ENCODE measurements at places on chromosomes 7 and 10.

- no peak for DNase-seq
These were observed 891.2 kb downstream of the PCDH15 start for GRCh38 chr10:53909791-53910190.

- DNase-seq: no peak
These were observed 33.0 kb downstream of the OAT start for GRCh38 chr10:124385627-124386185.

- no peak for DNase-seq
These were observed 43.9 kb upstream of the SRGN start for GRCh38 chr10:69043931-69044531.

DNA sequence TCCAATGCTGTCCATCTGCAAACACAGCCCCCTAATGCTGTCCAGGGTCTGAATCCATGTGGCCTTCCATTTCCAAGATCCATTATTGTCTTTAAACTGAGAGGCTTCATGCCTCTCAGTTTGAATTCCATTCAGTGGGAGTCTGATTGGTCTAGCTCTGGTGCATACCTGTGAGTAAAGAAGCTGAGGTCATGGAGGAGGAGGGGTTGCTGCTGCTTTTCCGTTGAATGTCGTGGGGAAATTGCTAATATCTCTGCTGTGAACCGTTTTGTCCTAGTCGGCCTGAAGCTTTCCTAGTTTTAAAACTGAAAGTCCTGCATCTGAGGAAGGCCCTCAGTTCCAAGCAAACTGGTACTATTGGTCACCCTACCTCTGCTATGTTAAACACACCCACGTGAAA lies 17.7 kb downstream of the SH2D4B start:
- no peak for DNase-seq

DNA sequence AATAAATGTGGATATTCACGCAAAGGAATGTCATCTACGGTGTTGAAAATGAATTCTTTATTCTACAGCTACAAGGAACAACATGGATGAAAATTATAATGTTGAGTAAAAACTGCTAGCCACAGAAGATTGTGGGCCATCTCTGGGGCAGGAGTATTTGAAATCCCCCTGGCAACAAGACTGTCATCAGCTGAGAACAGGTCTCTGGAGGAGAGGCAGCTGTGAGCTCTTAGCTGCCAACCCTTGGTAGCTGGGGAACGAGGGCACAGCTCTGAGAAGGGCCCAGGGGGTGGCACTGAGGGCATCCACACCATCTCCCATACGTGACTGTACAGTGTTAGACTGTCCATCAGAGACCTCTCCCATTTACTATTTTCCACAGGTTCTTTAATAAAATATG lies 340.1 kb upstream of the MGMT start:
- DNase-seq: no peak

GRCh38 chr7:41183741-41184140 lies 519.1 kb downstream of the INHBA start:
- no peak for DNase-seq

GRCh38 chr10:129523723-129524316 lies 56.8 kb downstream of the MGMT start:
- DNase-seq: no peak

GRCh38 chr7:73366990-73367389 lies 39.0 kb downstream of the FKBP6 start:
- DNase-seq: no peak

- no peak for DNase-seq
These were observed 51.6 kb downstream of the PTPRZ1 start for GRCh38 chr7:121924269-121925186.

GRCh38 chr7:71612911-71613310 lies 481.0 kb downstream of the GALNT17 start:
- peak; percentile 65 for DNase-seq

DNA sequence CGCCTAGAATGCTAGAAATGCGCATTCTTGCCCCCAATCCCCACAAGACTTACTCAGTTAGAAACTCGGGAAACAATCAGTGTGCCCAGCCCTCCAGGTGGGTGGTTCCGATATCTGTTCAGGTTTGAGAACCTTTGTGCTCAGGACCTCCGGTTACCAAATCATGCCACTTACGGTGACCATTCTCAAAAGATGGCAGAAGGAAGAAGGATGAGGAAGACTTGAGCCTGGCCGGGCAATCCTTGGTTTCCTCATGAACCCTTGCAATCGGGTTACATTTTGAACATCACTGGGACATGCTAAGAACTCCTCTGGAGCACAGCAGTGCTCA lies 52.1 kb downstream of the RBM17 start:
- DNase-seq: no peak

DNA sequence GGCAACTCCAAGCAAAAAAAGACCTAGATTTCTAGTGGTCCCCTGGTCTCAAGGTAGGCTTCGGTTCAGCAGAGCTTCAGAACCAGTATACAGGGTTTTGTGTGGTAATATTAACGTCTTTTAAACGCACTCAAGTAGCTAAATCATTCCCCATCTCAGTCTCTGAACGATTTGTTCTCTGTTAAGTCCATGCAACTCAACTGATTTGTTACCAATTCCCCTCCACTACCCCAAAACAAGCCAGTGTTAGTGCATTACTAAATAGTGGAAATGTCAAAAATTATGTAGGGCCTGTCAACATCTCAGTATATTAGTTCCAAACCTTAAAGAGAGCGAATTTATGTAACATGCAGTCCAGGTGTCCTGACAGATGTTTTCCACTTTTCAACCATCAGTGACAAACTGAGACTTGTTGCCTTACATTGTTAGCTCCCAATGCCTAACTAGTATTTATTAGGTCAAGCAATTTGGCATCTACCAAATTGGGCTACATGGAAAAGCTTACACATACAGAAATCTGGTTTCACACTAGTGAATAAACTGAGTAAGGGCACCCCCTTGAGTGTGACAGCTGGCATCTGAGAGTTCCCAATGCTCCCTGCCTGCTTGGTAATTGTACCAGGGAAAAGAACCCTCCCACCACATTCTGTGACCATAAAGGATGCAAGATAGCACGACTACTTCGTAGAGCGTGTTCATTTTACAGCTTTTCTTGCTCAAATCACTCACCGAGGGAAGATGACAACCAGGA lies 12.2 kb downstream of the HNRNPA2B1 start:
- no peak for DNase-seq

- no peak for DNase-seq
These were observed 21.2 kb upstream of the PRKCQ start for GRCh38 chr10:6601246-6601805.

DNA sequence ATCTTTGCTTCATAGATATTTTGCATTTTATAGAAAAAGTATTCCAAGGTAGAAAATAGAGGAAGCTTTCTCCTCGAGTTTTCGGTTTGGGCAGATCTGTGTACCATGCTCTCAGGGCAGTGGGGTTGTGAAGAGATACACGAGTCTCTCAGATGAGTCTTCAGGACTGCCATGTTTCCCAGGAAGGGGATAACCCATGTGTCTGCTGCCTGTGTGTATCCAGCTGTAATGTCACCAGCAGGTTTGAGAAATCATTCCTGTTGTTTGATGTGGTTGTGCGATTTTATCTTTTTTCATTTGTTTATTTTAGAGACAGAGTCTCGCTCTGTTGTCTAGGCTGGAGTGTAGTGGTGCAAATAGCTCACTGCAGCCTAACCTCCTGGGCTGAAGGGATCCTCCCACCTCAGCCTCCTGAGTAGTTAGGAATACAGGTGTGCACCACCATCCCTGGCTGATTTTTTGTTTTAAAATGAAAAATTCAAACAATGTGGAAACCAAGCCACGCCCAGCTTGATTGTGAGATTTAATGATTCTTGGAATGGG lies 48.9 kb downstream of the SNX10 start:
- no peak for DNase-seq

DNA sequence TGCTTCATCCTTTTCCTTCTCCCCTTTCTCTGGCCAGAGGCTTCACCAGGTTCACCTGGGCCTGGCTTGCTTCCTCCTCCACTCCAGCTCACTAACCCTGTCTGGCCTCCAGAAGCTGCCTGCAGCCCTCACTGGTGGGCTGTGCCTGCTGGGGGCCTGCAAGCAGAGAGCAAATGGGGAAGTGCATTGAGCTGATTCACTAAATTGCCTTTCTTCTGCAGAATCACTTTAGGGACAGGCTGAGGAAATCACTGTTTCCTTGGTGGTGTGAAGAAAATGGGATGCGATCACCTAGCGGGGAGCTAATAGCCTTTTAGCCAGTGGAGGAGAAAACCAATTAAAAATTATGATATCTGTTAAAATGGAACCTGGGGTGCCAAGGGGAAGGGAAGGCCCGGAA lies 3.0 kb downstream of the RET start:
- DNase-seq: no peak

DNA sequence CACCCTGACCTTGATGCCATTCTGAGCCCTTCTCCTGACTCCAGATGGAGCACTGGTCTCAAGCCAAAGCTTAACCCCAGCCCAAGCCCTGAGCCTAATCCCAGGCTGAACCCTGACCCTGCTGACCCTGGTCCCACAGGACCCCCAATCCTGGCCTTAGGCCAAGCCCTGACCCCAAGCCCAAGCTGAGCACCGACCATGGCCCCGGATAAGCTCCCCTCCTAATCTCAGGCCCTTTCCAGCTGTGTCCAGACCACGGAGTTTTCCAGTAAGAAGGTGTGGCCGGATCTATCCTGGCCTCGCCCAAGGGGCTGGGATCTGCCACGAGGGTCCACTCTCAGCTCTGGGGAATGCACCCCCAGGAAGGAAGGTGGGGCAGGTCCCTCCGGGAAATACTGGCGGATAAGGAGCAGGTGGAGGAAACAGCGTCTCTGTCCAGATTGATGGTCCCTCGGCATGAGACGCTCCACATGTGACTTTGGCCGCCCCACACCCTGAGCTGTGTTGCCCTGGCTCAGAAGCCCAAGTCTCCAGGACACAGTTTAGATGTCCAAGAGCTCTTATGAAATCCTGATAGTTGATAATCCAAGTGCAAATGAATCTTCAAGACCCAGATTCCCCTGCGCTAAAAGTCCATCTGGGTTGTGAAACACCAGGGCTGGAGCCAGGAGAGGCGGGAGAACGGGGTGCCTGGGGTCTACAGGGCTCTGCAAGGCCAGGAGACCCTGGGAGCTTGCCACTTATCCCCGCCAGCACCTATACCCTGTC lies 10.4 kb downstream of the ELN start:
- peak; percentile 13 for DNase-seq

DNA sequence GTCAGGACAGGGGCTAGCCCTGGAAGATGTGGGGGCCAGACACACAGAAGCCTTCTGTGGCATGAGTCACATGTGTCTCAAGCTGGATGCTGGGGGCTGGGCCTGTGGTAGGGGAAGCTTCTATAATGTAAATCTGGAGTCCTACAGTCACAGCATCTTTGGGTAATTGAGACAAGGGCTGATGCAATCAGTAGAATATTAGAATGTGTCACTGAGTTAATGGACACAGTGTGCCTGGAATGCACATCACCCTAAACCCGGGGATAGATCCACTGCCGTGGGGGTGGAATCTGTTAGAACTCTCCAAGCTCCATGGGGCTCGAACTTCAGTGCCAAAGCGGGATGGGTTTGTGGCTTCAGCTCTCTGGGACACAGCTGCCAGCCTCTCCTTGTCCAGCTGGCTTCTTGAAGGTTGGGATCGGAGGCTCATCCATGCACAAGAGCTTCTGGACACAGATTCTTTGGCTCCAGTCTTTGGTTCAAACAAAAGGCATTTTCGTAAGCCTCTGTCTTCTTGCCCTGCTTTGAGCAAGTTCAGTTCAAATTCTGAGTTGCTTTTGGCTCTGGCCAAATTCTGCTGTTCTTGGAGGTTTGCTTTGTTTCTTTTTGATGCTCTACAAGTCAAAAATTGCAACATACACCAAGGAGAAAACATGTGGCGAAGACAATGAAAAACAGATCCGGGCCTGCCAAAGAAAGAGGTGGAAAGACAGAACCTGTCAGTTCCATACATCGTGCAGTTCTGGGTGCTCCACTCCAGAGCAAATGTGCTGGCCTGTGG lies 194.8 kb upstream of the ZNF32 start:
- DNase-seq: peak; percentile 93

DNA sequence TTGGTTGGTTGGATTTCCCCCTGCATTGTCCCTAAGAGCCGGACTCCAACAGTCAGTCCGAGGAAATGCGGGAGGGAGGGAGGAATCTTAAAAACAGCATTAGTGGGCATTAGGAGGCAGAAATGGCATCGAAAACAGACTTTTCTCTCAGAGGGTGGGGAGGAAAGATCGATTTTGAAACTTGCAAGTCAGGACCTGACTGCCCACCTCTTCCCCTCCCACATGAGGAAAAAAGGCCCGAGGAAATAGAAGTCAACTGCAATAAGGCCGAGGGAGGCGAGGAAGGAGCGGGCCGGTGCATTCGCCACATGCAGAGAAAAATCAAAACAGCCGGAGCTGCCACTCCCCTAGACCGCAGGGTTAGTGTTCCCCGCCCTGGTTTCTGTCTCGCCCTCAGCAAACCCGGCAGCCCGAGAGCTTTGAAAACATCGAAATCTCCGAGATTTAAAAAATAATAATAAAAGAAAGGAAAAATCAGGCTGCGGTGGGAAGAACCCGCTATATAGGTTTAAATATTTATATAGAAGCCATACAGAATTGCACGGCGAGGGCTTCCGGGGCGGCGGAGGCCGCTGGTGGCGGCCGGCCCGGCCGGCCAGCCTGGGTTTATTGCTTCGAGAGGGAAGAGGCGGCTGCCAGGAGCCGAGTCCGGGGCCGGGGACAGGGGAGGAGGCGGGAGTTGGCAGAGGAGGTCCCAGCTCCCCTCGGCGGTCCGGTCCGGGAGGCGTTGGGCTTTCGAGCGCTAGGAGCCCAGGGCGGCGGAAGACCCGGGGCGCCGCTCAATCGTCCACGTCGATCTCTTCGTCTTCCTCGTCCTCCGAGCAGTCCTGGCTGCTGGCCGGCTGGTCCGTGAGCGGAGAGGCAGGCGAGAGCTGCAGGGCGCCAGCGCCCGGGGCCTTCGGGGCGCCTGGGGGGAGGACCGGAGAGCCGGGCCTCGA lies 2.5 kb downstream of the LBX1 start:
- no peak for DNase-seq

DNA sequence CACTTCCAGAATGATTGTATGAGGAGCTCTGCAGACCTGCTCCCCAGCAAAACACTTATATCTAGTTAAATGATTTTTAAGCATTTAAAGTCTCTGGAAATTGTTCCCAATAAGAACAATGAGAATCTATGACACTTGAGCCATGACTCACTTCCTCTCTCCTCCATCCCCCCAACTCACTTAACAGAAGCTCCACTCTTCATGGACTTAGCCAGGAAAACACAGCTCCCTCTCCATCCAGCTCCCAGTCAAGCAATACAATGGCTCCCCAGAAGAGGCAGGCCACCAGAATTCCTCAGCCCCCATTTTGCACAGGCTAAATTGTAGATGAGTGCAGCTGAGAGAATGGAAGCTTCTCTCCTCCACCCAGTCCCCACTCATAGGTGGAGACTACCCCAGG lies 27.0 kb downstream of the AOC1 start:
- peak; percentile 43 for DNase-seq

DNA sequence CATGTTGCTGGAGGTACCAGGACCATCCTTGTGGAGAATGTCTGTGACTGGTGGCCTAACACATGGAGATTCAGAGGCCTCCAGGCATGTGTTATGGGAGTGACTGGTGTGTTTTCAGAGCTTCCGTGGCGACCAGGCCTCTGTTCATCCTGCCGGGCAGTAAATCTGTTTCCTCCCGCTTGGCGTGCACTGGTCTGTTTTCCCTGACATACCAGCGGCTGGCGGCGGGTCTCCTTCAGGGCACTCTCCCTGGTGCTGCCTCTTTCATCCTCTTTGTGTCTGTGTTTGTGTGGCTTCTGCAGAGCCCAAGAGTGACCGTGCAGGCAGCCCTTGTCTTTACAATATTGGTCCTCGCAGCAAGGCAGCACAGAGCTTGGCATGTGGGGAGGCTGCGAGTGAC lies 385.1 kb upstream of the MKI67 start:
- DNase-seq: no peak

GRCh38 chr10:59709395-59710125 lies at the start of gene SLC16A9:
SLC16A9 (minus strand) TSS chr10:59709850; CDS start chr10:59684291, 25,559 bp downstream.
- peak; percentile 20 for DNase-seq

All from fibroblast of mammary gland (primary cell).